ENCODE measurements at places on chromosomes 3 and 15.

DNA sequence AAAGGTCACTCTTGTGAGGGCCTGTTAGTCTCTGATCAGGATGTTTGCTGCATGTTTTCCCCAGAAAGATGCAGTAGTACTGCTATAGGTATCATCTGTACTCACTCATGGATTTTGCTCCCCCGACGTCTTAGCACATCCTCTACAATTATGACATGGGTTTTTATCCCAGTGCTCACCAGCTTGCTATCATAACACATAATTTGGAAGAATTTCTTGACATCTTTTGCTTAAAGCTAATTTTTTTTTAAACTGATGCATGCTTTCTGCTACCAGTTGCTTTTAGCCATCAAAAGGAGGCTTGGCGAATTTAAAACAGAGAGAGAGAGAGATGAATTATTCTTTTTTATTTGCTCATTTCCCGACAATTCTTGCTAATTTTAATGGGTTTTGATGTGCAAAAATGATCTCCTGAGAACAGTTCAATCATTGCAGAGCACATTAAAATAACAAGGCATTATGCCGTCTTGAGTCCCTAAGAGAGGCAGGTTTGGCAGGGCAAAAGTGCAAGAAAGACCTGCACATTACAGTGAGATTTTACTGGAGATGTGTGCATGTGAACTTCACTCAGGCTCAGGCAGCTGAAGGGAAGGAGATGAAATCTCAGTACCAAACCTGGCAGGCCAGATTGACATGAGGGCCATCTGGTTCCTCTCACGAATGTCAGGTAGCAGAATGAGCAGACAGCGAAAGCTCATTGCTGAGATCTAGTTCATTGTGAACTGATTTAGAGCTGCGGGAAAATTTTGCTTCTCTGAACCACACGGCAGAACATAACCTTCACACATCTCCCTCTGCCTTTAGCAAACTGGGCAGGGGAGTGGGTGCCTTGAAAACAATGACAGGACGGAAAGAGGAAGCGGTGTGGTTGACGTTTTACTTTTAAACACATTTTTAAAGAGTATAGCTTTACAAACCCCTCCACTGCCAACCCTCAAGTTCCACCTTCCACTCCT is 25.9 kb upstream of the GOLGA8B start:
- no peak for DNase-seq

DNA sequence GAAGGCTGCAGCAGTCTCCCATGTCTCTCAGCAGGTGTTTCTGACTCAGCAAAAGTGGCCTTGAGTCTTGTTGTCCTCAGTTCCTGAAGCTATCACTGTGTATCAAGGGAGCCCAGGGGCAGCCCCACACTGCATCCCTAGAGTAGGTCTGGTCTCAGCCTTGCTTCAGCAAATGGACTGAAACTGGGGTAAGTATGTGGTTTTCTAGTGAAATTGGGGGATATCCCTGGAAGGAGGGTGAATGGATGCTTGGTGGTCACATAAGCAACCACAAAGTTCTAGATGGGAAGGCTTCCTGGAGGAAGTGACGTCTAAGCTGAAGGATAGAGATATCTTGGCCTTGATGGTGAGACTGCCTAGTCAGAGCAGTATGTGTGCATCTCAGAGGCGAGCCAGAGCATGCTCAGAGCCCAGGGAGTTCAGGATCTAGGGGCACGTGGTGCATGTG is 38.4 kb downstream of the TMEM158 start:
- DNase-seq = no peak

- no peak for DNase-seq
Observed at GRCh38 chr3:113659101-113659541, 37.3 kb downstream of the USF3 start.

DNA sequence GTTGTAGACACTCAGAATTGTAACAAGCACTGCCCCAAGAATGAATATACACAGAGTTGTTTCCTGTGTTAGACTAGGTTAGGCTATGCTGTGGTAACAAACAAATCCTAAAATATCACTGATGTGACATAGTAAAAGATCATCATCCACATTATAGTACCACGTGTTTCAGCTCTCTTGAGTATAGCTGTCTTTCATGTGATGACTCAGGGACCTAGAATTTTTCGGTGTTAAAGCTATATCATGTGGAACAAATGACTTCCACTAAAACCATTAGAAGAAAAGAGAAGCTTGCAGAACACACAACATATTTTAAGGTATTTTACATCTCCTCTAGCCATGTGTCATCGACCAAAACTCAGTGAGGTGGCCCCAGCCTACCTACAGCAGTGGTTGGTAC is 307.9 kb upstream of the RBMS3 start:
- no peak for DNase-seq

DNA sequence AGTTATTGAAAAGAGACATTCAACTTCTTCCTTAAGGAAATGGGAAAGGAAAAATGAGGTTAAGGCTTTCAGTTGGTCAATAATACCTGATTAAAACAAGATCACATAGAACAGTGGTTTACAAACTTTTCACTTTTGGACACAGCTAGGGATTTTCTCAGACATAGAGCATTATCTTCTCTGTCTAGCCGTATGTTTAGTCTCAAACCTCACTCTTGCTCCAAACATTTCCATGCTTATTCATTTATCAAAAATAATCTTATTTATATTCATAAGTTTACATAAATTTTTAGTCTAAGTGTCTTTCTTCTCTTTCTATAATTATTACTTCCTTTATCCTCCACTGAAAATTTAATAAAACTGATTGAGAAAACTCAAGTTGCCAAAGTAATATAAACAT is 114.2 kb upstream of the AZI2 start:
- DNase-seq = no peak

GRCh38 chr3:30471796-30472489 is 134.5 kb upstream of the TGFBR2 start:
- no peak for DNase-seq

DNA sequence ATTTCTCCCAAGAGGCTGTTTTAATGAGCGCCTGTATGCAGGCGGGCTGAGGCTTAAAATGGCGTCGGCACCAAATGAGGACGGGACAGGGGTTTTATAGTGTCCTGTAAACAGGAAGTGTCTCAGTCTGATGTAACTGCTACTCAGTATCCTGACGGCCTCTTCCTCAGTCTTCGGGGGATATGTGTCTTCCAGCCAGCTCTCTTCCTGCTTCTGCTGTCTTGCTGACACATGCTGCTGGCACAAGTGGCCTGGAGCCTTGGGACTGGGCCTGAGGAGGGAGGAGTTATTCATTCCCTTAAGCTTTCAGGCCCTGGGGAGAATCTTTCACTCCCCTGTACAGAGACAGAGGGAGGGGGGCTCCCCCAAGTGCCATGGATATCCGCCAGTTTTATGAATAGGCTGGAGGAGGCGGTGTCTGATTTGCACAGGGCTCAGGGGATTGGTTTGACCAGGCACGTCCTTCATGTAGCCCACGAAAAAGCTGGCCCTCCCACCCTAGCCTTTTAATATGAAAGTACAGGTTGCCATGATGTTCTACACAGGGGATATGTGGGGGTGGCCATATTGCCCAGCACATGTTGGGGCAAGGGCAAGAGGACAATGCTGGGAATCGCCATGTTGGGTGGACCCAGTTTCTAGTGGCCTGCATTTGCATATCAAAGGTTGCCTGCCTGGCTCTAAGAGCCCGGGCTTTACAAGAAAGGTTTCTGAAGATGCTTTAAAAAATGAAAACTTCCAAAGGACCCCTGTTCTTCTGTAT is 19.9 kb downstream of the NDUFB4 start:
- DNase-seq = no peak

DNA sequence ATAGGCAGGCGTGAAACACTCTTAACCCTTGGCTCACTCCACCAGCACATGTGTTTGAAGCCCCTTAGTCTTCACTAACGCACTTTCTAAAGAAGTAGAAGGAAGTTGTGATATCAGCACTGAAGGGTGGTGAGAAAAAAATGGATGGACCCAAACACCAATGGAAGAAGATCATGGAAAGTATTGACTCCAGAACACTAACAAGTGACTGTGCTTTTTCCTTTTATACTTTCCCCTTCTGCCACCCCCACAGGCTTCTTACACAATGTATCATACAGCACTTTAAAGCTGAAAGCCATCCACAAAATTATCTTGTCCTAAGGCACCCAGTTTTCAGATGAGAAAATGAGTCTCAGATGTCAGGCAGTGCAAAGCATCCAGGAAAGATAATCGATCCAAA is 93.9 kb upstream of the PHLDB2 start:
- DNase-seq = no peak

GRCh38 chr15:31957581-31957980 is 72.7 kb upstream of the CHRNA7 start:
- no peak for DNase-seq

GRCh38 chr3:182626484-182627467 is 166.5 kb upstream of the ATP11B start:
- no peak for DNase-seq

- no peak for DNase-seq
Observed at GRCh38 chr3:39067286-39067685, 15.5 kb downstream of the WDR48 start.

- no peak for DNase-seq
Observed at GRCh38 chr3:88189361-88189810, 39.6 kb downstream of the C3orf38 start.

- DNase-seq = no peak
Observed at GRCh38 chr3:31369637-31370379, 162.9 kb upstream of the STT3B start.

GRCh38 chr3:157265931-157266330 is 106.0 kb upstream of the CCNL1 start:
- DNase-seq = no peak

GRCh38 chr3:67526246-67526645 is 128.2 kb downstream of the SUCLG2 start:
- DNase-seq = no peak

GRCh38 chr3:54781728-54782127 is 146.1 kb downstream of the LRTM1 start:
- no peak for DNase-seq

GRCh38 chr3:101964861-101965260 is 115.5 kb downstream of the NFKBIZ start:
- DNase-seq = no peak

DNA sequence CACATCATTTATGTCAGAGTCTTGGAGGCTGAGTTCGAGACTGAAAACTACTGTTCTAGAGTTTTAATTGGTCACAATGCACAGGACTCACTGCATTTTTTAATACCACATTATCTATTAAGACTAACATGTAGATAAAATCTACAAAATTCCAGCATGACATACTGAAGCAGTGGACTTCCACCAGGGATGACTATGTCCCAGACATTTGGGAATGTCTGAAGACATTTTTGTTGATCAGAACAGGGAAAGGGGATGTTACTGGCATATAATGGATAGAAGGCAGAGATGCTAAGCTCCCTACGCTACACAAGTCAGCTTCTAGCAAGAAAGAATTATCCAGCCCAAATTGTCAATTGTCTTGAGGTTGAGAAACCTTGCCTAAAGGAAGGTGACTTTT is 419.0 kb upstream of the TGFBR2 start:
- DNase-seq = no peak

GRCh38 chr3:16190704-16191103 is 16.2 kb downstream of the GALNT15 start:
- no peak for DNase-seq

GRCh38 chr3:34678575-34678974 is 880.1 kb downstream of the PDCD6IP start:
- no peak for DNase-seq

DNA sequence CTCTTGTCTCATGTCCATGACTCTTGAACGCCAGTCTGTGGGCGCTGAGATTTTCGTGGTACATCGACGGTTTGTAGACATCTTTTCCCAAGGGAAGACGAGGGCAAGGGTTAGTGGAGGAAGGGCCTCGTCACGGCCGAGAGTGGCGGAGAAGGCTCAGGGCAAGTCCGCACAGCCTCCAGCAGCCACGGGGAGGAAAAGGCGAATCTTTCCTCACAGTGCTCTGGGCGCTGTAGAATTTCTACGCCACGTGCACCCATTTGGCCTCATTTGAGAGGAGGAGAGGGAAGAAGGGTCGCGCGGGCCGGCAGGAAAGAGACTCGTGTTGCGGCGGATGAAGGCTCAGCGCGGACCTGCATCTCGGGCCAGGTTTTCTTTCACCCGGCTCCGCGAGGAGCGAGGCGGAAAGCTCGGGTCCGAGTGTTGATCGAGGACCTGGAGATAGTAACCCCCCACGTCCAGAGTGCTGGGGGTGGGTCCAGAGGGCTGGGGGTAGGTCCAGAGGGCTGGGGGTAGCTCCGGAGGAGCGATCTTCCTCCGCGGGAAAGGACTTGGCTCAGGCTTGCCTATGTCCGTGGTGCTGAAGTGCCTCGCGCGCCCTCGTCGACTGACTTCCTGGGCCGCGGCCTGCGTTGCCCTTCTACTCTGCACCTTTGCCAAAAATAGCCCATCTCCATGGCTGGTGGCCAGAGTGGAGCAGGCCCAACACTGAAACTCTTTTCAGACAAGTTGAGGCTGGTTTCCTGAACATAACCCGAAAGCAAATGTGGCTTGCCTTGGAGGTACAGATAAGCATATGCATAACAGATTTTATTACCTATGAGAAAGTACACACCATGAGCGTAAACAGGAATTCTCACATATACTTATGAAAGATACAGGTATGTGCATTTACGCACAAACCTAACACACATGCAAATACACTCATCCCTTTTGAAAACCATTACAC is 1.1 kb downstream of the SLC35G2 start:
- DNase-seq = peak; percentile 48

DNA sequence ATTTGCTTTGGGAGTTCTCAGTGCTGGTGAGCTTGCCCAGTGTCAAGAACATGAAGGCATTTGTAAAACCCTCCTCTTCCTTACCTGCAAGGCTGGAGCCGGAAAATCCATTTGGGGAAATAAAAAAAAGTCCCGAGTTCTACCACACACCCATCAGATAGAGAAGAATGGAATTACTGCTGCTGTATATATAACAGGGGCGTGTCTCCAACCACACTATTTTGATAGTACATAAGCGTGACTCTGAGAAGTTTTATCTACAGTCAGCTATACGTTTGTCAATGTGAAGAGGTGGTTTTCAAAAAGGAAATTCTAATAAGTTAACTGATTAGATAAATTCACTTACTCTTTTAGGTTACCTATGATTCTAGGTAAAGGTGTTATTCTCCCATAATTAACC is 1.3 kb upstream of the CPA3 start:
- no peak for DNase-seq

- DNase-seq = no peak
Observed at GRCh38 chr3:155917781-155918180, 47.3 kb downstream of the GMPS start.

DNA sequence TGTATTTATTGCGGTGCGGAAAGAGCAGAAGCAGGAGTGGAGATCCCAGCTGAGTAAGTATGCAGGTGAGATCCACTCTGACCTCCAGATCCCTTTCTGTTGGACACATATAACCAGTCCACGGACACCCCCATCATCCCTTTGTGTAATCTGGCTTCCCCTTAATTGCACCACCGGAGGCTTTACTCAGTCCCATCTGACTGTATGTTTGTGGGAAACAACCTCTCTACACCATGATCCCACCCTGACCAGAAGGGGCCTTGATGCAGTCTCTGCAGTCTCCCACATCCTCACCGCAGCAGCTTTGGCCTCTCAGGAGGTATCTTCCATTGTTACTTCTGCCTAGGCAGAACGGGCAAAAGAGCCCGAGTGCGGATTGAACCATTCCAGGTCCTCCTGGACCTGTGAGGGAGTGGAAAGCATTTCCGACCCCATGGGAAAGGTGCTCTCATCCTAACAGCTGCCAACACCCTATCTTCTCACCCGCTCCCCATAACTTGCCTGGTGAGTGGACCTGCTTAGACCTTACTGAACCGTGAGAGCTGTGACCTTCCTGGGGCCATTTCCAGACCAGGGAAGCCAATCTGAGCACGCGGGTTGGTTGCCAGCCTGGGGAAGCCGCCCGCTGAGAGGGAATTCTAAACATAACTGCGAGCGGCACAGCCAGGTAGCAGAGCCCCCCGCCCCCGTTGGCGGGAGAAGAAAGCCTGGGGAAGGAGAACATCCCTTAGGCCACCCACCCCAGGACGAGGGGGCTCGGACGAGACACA is 1.1 kb downstream of the SLCO2A1 start:
- no peak for DNase-seq

- peak; percentile 24 for DNase-seq
Observed at GRCh38 chr3:183514021-183514420, 41.5 kb downstream of the KLHL6 start.
